ENCODE measurements at places on chromosomes 1 and 21. TPM values are rescaled to one million over a fixed set of nuclear protein-coding genes. Genes with fewer than 3 reads are reported as not detected.

- H3K36me3 ChIP-seq: no peaks in the 10 kb centered on the region
- H3K4me3 ChIP-seq: no peak overlapping the region
- DNase-seq: no peak
- H3K4me1 ChIP-seq: no peaks in the 10 kb centered on the region
- H3K27ac ChIP-seq: no peak overlapping the region
Measured at GRCh38 chr1:172657586-172657985, 1.3 kb upstream of the FASLG start.

- H3K27ac ChIP-seq: no peak overlapping the region
- no peak for DNase-seq
- no peak overlapping the region for H3K4me3 ChIP-seq
Measured at GRCh38 chr1:26022404-26022779, 817 bp downstream of the EXTL1 start.

- no peaks in the 10 kb centered on the region for H3K27me3 ChIP-seq
- H3K4me3 ChIP-seq: no peak overlapping the region
- no peaks in the 10 kb centered on the region for H3K4me1 ChIP-seq
Measured at GRCh38 chr21:31176080-31176551, 137.8 kb upstream of the KRTAP19-8 start.

DNA sequence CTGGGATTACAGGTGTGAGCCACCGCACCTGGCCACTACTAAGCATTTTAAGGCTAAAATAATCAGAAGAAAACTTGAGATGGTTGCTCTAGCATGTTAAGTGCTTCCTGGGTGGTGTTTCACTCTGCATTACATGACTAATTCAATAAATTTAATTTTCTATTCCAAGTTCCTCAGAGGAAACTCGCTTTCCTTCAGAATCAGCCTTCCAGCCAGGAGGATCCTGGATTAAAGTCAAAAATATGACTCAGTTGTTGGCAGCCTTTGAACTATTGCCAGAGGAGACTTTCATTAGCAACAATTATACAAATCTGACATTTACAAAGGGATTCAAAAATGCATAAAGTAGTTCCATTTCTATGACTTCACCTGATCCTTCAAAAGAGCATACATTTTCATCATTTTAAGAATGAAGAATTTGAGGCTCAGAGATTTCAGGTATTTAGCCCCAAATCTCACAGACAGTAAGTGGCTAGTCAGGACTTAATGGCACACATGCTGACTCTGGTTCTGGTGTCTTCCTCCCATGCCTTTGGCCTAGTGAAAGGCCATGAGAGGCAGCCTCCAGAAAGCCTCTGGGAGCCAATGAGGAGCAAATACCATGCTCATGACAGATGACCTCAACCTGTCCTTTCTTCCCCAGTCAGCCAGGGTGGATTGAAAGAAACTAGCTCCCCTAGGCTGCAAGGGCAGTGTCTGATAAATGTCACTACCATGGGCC, 115.7 kb downstream of the MAP3K21 start:
- H3K4me1 ChIP-seq: peaks cover 3% of the 10 kb centered on the region
- H3K36me3 ChIP-seq: no peaks in the 10 kb centered on the region
- no peaks in the 10 kb centered on the region for H3K27me3 ChIP-seq

TNFRSF4 gene
- total RNA-seq: not detected

BTBD19 gene
- total RNA-seq: 1.5 TPM

All from H1 (cell line).